ENCODE measurements at places on chromosomes 2 and 18. TPM values are rescaled to one million over a fixed set of nuclear protein-coding genes. Genes with fewer than 3 reads are reported as not detected.
A peak's percentile ranks its signal among the peaks of the same experiment; 100 is the strongest.

GRCh38 chr2:149410701-149411484 lies 80.5 kb downstream of the LYPD6 start:
- no peak for DNase-seq

DNA sequence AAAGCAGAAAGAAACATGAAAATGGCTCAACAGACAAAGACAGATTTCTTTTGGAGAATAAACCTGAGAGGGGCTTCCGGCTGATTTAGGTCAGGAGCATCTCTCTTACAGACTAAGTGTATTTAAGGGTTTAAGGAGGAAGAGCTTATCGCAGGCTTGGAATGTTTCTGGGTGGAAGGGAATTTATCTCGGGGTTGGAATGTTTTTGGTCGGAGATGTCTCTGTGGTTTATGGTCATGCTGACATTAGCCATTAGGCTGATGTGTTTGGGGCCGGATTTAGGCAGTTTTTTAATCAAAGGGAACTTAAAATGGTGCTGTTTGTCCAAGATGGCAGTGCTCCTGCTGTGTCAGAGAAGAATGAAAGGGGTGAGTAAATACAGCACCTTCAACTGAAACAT lies 14.4 kb upstream of the PSMA8 start:
- no peak for DNase-seq

- no peak for DNase-seq
Measured at GRCh38 chr2:230924470-230925341, at the start of gene GPR55. GPR55 (minus strand) TSS chr2:230925242; CDS start chr2:230910962, 14,280 bp downstream.

- DNase-seq, result peak; percentile 74
Measured at GRCh38 chr2:68828887-68829708, 42.1 kb downstream of the BMP10 start.

DNA sequence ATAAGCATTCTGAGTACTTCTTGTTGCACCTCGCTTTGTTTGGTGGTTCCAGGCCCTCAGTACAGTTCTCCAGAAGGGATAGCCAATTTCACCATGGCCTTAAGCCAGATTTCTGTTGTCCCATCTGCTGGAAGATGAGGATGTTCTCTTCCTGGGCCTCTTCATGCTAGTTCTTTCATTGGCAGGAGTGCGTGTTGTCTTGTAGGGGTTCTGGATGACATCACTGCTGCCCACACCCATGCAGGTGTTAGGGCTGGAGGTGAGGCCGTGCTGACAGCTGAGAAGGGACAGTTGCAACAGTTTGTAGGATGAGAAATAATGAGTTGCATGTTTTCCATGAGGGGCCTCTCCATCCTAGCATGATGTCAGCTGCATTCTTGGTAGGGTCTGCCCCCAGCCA lies 142.9 kb downstream of the LDLRAD4 start:
- DNase-seq, result no peak

DNA sequence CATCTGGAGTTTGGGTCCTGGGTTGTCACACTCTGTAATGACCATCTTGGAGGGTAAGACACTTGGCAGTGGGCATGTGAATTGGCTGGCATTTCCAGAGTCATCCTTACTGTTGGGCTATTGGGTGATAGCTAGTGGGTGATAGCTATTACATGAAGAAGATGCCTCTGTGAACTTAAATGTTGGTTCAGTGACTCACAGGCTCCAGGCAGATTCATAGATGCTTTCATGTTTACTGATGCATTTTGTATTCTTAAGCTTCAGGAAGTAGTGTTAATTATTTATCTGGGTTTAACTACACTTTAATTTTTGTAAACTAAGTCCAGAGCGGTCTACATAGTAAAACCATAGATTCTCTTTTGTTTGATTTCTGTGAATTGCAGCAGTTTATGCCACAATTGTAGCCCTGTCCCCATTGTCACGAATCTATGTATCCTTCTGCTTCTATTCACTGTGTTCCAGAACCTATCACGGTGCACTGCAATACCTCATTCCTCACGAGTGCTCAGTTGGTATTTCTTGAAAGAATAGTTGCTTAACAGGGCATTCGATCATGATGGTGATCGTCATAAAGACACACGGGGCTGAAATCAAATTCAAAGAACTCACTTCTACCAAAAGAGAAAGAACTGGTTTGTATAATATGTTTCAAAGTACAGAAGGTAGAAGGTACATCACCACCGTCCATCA lies 79.7 kb downstream of the GBX2 start:
- DNase-seq, result no peak

GRCh38 chr2:3073704-3074103 lies 303.9 kb downstream of the EIPR1 start:
- no peak for DNase-seq

DNA sequence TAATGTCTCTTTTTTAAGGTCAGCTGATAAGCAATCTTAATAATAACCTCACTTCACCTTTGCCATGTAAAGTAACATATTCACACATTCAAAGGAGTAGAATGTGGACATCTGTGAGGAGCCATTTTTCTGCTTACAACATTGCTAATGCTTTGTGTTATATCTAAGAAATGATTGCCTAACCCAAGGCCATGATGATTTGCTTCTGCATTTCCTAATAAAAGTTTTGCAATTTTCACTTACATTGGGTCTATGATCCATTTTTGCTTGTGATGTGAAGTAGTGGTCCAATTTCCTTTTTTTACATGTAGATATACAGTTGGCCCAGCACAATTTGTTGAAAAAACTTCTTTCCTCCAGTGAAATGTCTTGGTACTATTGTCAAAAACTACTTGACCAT lies 22.0 kb downstream of the RELCH start:
- DNase-seq, result no peak

- peak; percentile 22 for DNase-seq
Measured at GRCh38 chr2:102621630-102622029, 2.3 kb downstream of the SLC9A2 start.

DNA sequence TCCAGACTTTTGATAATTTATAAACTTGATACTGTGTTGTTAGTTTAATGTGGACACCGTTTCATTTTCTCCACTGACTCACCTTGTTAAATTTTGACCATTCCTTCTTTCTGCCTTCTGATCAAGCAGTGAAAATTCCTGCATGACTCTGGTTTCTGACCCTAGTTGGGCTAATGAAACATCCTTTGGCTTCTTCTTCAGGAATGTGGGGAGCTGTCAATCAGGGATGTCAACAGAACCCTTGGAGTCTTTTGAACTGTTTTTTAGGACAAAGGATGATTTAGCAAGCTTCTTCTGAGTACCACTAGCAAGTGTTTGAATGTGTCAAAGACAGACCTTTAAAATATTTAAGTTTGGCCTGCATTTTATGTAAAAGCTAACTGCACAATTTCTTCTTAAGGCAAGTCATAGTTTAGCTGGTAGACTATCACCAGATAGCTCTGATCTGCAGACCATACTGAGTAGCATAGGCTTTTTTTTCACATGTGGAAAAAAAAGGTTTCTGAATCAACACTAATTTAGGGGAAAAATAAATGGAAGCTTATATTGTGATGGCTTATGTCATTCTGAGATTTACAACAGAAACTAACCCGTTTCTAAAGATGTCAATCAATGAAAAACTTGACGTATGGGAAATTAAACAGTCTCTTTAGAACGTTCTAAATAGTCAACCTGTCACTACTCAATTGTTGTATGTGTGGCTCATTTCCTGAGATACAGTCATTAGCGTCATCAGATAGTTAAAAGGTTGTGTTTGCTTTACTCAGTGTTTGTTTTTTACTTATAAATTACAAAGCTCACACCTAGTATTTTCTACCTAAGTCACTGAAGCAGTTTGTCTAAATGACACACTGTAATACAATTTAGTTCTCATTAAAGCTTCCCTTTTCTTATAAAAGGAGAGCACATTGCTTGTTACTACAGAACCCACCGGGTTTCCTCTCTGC lies 311.4 kb downstream of the PTPRM start:
- no peak for DNase-seq

- no peak for DNase-seq
Measured at GRCh38 chr18:7248877-7249276, 18.0 kb downstream of the LRRC30 start.

DNA sequence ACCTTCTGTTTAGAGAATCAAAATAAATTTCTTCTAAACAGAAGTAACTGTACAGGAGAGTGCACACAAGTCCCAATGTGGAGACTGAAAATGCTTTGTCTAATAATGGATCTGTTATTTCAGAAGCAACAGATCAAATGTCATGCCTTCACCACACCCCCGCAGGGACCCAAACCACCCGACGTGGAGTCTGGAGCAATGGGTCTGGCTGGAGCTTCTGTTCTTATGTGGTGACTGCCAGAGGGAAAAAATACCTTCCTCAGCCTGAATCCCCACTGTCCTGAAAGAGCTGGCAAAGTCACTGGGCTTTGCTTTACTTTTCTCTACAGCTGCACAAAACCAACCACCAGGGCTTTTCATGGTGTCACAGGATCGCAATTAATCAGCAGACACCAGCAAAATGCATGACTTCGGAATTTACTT lies 119.0 kb upstream of the ZFP36L2 start:
- DNase-seq, result no peak

DNA sequence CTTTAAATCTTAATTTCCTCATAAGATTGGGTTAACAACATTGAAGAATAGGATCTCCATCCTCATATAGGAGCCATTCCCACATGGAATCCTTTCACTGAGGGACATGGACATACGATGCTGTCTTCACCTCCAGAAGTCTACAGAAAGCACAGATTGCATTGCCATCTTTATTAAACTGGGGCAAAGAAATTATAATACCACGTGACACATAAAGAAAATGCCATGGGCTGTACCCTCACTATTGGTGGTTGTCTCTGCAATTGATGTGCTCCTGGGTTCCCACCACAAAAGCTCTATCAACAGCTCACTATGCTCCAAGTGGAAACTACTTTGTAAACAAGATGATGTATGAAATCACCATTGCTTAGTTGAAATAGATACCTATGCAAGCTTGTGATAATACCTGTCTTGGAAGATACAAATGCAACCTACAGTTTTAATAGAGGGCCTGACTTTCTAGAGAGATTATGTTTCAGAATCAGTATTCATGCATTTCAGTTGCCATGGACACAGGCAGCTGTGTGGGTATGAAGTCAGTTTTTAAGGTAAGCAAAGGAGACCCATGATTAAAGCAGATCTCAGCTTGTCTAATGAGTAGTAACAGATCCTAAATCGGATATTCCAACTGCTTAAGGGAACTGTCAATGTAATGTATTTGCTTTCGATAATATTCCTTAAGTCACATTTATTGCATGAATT lies 337.0 kb downstream of the RAD51AP2 start:
- DNase-seq, result no peak

GRCh38 chr2:20599861-20600461 lies 50.9 kb downstream of the HS1BP3 start:
- DNase-seq, result no peak

GRCh38 chr2:180728928-180729559 lies 251.4 kb upstream of the UBE2E3 start:
- no peak for DNase-seq

DNA sequence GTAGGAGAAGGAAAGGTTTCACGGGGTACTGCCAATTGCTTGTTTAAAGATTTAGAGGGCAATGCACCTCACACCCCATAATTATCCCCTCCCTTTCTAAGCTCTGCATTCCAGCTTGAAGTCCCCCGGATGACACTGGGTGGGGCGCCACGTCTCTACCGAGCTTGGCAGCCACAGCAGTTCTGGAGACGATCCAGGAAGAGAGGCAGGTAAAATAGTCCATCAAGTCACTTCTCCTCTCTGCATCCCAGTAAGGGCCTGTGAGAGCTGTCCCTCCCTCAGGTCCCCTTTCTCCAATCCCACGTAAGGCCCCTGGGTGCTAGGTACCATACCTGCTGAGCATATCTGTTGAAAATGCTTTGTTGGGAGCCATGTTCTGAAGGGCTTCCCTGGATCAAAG lies 65.7 kb downstream of the CAPN13 start:
- DNase-seq, result no peak

DNA sequence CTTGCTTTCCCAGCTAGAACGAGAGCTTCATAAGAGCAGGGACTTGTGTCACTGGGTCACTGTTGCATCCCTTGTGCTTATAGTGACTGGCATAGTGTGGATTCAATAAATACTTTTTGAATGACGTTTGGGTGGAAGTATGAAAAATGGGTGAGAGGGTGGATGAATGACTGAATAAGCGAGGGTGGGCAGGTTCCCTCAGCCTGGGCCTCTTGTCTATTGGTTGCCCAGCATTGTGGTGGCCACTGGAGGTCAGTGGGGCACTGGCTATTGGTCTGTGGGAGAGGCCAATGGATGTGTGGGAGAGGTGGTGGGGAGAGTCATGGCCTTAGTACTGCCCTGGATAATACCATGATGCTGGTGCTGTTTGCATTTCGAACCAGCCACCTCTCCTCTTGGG lies 93.8 kb upstream of the SKOR2 start:
- no peak for DNase-seq

GRCh38 chr18:22088996-22089640 lies 80.3 kb upstream of the GATA6 start:
- no peak for DNase-seq

DNA sequence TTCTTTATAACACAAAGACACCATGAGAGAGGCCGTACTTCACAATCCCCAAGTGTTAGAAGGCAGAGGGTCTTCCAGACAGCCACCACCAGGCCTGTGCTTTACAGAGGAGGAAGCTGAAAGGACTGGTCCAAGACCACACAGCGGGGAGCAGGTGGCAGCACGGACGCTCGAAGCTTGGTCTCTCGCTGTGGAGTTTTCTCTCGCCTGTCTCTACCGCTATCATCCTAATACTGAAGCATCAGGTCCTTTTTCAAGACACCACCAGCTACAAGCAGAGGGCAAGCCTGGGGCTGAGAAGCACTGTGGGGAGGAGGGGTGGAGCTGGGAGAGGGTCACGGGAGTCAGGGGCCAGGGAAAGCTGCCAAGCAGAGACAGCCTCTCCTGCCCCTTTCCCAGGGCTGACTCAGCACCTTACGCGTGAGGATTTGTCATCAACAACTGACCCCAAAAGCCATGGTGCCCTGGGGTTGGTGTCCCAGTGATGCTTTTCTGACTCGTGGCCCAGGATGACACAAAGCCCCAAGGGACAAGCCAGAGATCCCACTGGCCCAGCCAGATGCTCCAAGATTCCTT lies 31.9 kb upstream of the FOSL2 start:
- no peak for DNase-seq

DNA sequence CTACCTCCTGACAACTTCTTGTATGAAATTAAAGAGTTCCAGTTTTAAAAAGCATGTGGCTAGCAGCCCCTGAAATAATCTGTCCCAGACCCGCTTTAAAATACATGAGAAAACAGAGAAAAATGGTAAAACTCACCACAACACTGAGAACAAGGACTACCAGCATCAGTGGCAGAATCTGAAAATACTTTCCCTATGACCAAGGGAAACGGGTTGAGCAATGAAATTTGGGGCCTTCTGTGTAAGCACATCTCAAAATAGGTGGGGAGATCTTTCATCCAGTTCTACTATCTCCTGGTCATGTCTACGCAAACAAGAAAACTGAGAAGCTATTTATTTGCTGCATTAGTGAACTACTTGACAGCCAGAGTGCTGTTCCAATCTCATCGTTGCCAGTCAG lies 172.3 kb downstream of the LNPK start:
- no peak for DNase-seq

The GRP gene
- total RNA-seq, result not detected

The NDUFB3 gene
- 75.3 TPM for total RNA-seq

The SCN3A gene
- not detected for total RNA-seq

The CYTIP gene
- 0.08 TPM for total RNA-seq

The TUBA3D gene
- not detected for total RNA-seq

The ONECUT2 gene
- 8.6 TPM for total RNA-seq

The EN1 gene
- total RNA-seq, result not detected

The RPRM gene
- 2.4 TPM for total RNA-seq
